ENCODE measurements at places on chromosomes 1 and 21.

DNA sequence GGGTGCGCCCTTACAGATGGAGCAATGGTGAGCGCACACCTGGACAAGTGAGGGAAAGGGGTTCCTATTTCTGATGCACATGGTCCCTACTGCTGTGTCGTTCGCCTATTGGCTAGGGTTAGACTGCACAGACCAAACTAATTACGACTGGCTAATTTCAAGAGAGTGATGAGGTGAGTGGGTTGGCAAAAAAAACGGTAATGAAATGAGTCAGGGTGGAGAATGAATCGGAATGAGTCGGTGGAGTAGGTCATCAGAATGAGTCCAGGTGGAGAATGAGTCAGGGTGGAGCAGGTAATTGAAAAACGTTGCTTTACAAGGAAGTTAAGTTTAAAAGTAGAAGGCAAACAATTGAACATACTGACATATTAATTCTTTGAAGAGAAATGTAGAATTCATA is 79.8 kb downstream of the WDR4 start:
- DNase-seq: no peak

DNA sequence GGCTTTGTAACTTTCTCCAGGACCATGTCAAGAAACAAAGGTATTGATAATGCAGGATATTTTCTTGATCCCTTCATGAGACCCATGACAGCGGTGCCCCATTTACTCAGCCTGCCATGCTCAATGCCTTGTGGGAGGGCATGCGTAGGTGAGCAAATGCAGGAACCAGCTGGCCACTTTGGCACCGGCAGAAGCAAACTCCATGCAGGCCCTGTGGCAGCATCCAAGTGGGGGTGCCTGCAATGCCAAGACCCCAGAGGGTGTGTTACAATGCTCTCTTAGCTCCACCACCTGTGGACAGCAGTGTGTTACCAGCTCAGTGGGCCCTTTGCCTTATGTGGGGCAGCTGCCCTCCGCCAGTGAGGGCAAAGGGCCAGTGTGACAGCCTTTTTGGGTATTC is 108.1 kb downstream of the ATP1B1 start:
- DNase-seq: no peak

- DNase-seq: no peak
Measured at GRCh38 chr1:59352065-59352464, 55.2 kb downstream of the FGGY start.

DNA sequence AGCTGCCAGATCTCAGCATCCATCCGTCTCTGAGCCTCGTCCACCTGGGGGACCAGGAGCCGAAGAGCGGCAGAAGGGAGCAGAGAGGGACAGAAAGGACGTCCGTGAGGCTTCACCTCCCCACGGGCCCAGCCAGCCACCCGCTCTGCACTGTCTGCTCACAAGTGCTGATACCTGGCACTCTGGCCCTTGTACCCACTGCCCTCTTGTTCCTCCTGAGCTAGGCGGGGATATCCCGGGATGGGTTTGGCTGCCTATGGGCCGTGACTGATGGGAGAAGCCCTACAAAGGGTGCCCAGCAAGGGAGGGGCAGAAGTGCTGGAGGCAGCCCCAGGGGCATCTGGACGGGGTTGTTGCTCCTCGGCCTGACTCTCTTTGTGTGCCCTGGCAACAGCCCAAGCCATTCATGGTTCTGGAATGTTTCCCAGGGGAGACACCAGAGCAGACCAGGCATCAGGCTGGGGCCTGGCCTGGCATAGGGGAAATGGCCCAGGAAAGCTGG is 57.6 kb downstream of the LDLRAD2 start:
- DNase-seq: no peak

GRCh38 chr1:160315359-160315758 is 27.7 kb downstream of the COPA start:
- DNase-seq: no peak

DNA sequence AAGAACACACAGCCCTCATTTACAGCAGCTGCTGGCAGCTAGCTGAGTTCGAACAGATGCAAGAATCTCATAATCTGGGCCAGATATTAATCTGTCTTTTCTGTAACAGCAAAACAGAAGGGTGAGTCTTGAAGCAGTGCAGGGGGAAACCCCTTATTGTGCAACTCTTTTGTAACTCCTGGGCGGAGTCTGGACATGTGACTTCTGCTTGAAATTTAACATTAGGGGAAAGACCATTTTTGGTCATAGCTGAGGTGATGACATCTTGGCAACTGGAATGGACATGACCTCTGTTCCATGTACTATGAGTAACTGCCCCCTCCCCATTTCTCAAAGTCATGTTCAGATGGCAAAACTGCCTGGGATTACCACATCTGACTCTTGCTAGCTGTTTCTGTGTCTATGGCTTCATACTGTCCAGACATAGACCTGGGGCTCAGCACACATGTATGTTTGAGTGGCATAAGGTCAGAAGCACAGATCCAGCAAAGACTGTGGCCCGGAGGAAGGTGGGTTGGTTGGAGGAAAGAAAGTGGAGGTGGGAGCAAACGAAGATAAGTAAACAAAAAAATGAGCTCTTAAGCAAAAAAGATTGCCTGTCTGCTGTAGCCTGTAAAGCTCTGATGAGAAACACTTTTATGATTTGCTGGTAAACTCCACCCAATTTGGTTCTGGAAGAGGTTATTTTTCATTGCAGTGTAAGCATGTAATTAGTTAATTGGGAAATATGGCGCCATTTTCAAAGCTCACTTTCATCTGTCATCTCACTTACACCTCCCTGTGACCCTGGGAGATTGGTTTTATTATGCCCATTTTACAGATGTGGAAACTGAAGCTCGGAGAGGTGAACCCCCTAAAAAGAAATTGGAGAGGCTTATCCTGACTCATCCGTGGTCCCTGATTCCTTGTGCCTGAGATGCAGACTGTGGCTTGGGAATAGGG is 26.1 kb downstream of the ETS2 start:
- no peak for DNase-seq

- DNase-seq: no peak
Measured at GRCh38 chr21:36640721-36641244, 58.1 kb upstream of the SIM2 start.

DNA sequence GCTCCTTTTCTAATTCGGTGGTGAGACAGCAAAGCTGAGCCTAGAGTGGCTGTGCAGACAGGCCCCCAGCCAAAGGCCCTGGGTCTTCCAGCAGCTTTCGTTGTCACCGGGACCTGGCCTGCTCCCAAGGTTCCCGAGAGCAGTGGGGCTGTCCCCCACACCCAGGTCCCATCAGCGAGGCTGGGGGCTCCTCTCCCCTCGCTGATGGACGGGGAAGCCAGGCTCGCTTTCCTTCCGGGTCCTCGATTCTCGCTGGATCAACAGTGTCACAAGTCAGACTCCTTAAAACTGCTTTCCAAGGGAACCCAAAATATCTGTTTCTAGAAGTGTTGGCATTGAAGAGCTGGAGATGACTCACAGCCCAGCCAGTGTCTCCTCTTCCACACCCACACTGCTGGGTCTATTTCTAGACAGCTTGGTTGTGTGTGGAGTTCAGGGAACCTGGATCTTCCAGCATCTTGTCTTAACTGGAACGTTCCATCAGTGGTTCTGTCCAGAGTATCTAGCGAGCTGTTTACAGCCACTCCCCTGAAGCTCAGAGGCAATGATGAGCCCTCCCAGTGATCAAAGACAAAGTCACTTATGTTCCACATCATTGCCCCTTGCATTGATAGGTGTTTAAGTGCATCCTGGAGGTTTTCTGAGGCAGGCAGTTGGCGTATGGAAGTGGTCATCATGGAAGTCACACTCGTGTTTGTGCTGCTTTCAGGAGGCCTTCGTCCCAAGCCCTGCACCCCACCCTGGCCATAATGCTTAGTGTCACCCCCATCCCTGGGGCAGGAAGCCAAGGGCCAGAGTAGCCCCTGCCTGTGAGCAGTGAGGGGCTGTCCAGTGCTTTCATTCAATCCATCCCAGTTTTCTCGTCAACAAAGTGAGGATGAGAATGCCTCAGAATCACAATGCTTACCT is 35.2 kb downstream of the RRP1 start:
- no peak for DNase-seq

DNA sequence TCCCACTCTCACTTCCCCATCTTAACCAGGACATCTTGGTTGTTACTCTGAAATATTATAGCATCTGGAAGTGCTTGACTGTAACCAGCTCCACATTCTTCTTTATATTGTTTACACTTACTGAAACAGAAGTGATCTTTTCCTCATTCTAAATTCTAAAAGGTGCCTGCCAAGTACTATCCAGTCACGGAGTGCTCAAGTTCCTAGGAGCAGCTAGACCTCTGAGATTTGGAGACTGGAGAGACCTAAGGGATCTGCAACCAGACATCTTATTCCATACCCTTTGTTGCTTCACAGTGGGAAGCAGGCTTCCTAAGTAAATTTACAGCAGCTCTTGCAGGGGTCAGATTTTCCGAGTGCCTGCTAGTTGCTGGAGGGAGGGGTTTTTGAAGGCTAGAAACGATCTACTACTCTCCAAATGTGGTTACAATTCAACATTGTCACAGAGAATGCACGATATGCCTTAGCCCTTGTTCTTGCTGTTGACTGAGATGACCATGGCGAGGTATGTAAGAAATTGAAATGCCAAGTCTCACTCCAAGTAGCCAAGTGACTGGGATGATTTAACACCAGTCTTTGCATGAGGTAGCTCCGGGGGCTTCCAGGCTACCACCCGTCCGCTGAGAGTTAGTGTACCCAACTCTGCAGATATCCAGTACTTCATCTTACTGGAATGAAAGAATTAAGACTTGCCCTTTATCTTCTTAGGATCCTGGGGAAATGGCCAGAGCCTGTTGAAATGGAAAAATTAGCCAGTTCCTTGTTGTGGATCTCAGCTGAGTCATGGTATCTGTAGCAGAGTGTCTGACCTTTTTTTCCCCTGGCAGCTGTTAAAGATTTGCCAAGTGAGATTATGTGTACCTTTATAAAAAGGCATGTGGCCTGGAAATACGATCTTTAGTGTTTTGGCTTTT is 150.8 kb downstream of the MAST2 start:
- no peak for DNase-seq

- DNase-seq: no peak
Measured at GRCh38 chr1:117118137-117118536, 3.4 kb downstream of the TRIM45 start.

- no peak for DNase-seq
Measured at GRCh38 chr1:113142791-113143190, 69.8 kb downstream of the LRIG2 start.

GRCh38 chr21:35475762-35476161 is 426.7 kb upstream of the RUNX1 start:
- no peak for DNase-seq
